ENCODE measurements at places on chromosomes 11 and 22.

DNA sequence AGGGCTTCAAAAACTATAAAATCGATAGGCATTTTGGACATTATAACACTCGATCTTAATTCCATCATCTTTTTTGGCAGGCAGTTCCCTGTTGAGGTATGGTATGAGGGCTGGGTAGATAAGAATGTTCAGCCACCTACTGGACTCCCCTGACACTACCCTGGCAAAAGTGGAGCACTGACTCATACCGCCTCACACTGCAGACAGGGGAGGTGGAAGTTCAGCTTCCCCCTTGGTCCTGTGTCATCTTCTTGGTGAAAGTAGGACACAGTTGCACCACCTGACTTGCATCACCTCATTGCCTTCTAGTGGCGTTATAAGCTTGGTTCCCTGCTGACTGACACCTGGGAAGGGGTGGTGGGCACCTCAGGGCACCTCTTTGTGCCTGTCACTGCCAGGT is 30.4 kb downstream of the PAAF1 start:
- peak; percentile 54 for DNase-seq

DNA sequence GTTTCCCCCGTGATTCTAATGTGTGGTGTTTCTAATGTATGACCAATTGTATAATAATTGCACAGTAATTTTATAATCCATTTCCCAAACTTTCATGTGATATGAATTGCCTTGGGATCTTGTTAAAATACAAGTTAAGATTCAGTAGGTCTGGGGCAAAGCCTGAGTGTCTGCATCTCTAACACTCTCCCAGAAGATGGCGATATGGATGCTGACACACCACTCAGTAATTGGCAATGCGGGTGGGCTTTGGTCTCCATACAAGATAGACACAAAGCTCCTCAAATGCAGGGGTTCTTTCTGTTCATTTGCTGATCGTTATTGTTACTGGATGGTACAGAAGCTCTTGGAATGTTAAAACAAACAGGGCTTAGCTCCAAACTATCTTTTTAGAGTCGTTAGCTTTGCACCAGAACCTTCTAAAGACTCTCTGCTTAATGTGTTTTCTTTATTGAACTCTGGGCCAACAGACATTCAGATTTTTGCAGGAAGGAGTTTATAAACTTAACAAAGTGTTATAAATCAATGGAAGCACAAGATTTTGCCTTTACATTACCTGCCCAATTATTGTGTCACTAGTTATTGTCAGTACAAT is 45.4 kb upstream of the ANO3 start:
- no peak for DNase-seq

GRCh38 chr22:46482056-46482675 is 55.3 kb downstream of the CELSR1 start:
- no peak for DNase-seq

GRCh38 chr11:115276799-115277198 is 227.4 kb downstream of the CADM1 start:
- no peak for DNase-seq

DNA sequence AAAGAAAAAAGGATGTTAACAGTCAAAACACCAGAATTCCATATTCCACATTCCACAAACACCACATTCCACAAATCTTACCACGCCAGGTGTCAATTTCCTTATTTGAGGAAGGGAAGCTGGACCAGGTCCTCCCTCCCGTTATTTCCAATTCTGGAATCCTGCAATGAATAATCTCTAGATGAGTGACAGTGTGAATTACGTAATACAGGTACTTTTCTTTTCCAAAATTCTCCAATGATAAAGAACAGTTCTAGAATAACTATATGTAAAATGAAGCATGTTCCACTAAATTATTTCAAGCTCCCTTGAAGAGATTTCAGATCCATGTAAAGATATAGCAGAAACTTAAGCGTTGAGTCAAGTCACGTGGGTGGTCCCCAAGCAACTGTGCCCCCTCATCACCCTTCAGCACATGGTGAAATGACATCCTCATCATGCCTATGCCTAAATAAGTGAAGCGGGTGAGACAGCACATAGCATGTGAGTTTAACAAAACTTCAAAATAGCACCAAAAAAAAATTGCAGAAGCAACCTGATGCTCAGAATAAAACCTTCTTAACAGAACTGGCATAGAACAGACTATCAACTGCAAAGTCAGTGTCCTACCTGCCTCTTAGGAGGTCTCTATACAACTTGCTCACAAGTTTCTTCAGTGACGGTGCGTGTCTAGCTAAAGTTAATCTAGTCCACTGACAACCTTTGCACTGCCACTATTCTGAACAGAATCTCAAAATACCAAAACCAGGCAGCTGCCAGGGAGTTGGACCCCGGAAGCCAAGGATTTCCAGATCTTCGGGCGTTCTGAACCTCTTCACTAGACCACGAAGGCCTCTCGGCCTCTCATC is 876 bp downstream of the NFRKB start:
- DNase-seq: peak; percentile 58

- no peak for DNase-seq
Measured at GRCh38 chr11:14374922-14375830, 16.2 kb upstream of the RRAS2 start.

- no peak for DNase-seq
Measured at GRCh38 chr11:19631712-19632498, 80.7 kb upstream of the NAV2 start.

GRCh38 chr22:42408810-42409529 is 23.2 kb downstream of the NFAM1 start:
- no peak for DNase-seq

DNA sequence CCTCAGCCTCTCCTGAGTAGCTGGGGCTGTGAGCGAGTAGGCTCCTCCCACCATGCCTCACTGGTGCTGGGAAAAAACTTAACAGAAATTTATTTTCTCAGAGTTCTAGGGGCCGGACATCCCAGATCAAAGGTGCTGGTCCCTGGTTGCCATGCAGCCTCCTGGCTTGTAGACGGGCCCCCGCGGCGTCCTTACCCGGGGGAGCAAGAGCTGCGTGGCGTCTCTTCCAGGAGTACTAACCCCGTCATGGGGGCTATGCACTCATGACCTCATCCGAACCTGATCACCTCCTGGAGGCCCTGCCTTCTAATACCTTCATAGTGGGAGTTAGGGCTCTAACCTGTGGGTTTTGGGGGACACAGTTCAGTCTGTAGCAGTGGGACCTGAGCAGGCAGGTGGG is 2.6 kb downstream of the TRABD start:
- DNase-seq: no peak

DNA sequence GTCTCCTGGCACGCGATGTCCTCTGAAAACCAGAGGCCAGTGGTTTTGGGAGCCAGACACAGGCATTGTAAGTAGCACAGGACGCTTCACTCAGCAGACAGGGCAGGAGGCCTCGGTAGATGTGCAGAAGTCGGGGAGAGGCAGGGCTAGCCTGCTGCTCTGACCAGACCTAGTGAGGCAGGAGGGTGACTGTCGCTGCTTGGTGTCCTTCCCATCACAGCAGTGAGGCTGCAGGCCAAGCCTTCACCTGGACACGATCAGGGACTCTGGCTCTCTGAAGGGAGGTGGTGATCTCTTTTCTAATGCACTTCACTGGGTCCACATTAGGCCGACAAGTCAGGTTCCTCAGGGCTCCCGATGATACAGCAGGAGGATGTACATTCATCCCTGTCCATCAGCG is 583.7 kb downstream of the NTM start:
- no peak for DNase-seq

DNA sequence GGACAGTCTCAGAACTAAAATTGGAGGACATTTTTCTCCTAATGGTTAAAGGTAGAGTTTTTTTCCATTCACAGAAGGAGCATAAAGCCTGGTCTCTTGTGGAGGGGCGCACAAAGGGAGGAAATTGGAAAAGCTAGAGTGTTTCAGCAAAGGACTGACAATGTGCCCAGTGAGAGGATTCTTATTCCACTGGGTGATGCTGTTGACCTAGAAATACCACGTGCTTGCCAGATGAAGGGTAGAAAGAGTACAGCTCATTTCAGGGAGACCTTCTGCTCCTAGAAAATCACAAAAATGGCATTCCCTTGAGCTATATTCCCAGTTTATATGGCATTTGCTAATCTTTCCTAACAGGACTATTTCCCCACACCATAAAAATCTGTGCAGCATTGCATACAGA is 21.1 kb downstream of the MS4A6E start:
- DNase-seq: no peak

GRCh38 chr11:129295746-129296145 is 79.9 kb upstream of the BARX2 start:
- no peak for DNase-seq

DNA sequence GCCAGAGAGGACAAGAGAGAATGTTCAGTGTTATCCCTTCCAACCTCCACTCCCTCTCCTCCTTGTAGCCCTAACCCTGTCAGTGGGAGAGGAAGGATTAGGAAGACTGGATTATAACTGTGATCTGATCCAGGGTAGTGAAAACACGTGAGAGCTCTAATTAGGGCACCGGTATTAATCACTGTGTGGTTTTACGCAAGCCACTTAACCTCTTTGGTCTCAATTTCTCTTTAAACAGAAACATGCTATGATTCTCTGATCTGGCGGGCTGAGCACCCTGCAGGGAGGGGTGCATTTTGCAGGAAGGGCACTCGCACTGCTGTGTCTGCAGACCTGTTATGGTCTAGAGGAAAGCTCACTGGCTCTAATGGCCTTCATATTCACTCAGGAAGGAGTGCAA is 11.5 kb downstream of the RPL27A start:
- DNase-seq: no peak

GRCh38 chr22:42908374-42908746 is 51.3 kb upstream of the ARFGAP3 start:
- DNase-seq: no peak

DNA sequence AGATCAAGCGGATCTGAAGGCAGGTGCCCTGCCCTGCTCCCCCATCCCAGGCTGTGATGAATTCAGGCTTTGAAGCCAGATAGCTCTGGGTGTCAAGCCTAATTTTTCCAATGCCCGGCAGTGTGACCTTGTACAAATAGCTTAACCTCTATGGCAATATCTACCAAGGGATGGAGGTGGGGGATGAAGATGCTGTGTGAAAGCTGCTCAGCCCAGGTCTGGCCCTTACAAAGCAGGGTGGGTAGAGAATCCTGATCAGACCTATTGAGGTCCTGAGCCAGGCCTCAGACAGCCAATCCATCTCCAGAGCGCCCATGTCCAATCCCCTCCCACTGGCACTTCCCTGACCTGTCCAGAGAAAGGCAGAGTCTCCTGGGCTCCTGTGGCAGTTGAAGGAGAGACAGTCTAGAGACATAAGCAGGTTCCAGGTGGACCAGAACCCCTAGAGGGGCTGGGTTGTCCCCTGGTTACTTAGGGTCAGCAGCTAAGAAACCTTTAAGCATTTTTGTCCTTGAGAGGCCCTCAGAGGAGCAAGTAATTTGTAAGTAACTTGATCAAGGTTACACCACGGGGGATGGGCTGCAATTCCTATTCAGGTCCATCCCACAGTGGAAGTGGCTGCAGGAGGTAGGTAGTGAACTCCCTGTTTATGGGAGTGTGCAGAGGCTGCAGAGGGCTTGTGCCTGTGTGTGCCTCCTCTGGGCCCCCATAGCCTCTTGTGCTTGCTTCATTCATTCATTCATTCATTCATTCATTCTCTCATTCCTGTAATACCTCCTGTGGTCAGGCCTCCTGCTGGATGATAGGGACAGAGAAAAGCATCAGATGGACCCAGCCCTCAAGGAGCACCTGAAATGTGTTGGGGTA is 10.4 kb downstream of the P2RY2 start:
- no peak for DNase-seq

DNA sequence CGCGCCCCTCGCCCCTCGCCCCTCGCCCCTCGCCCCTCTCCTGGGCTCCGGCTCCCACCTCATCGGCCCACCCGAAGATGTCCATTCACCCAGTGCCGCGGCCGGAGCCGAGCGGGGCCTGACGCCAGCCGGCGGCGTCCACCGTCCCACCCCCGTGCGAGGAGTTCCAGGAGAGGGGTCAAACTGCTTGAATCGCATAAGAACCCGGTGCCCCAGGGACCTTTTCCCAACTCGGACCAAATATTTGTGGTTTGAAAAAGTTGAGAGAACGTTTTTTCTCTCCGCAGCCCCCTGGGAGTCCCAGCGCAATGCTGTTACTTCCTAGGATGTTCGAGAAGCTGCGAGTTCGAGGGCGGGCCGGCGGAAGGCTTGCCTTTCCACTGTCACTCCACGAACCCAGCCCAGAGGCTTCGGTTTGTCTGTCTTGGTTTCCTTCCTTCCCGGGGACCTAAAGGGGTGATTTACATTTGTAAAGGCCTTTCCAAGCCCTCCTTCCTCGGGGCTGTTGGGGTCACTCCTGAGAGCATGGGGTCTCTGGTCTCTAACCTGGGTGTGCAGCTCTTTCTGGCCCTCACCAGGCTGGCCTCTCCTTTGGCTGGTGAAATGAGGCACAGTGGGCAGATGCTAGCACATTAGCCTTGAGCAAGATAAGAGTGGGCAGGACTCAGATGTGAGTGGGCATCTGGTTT is 38.0 kb downstream of the ETS1 start:
- no peak for DNase-seq

DNA sequence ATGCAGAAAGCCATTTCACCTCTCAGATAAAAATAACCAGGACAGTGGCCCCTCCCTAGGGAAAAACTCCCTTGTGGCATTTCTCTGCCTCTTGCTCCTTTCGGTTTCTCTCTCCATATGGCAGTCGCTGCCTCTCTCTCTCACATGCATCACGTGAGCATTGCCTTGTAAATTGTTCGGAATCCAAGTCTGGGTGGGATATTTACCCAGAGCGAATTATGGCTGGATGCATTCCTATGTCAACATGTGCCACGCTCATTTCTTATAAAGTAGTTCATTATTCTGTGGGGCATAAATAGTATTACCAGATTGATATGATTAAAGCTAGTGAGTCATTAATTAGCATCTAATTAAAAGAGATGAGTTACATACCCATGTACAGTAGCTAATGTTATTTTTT is 392.9 kb downstream of the INSC start:
- DNase-seq: no peak

DNA sequence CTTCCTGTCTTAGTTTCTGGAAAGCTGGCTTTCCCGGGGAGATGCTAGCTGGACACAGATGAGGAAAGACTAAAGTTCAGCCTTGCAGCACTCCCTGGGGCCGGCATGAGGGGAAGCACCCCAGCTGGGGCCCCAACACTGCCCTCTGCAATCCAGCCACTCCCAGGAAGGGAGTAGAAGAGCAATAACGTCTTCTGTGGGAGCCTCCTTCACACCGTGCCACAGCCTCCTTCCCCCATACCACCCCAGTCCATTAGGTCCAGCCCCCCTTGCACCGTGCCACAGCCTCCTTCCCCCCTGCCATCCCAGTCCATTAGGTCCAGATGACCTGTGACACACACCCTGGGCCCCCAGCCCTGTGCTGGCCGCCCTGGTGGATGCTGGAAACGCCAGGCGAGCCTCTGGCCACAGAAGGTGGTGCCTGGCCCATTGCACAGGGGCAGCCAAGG is 44.1 kb upstream of the PRDM11 start:
- DNase-seq: no peak

Data from erythroblast (primary cell).